ENCODE measurements at places on chromosomes 13 and 19. TPM values are rescaled to one million over a fixed set of nuclear protein-coding genes. Genes with fewer than 3 reads are reported as not detected.

The CRLF1 gene
- polyA plus RNA-seq = 14.8 TPM

The YJU2 gene
- 12.9 TPM for polyA plus RNA-seq

The PRTN3 gene
- polyA plus RNA-seq = 2.6 TPM

The CEACAM7 gene
- not detected for polyA plus RNA-seq

The CDC37 gene
- polyA plus RNA-seq = 133 TPM

The TNFSF9 gene
- 0.92 TPM for polyA plus RNA-seq

The TRPC4 gene
- polyA plus RNA-seq = 0.37 TPM

The C5AR1 gene
- 1.6 TPM for polyA plus RNA-seq

The FRY gene
- 53.1 TPM for polyA plus RNA-seq

The SMG9 gene
- polyA plus RNA-seq = 34.3 TPM

The CBY2 gene
- polyA plus RNA-seq = not detected

The RGS9BP gene
- polyA plus RNA-seq = 0.20 TPM

The C1QTNF9B gene
- polyA plus RNA-seq = 2.0 TPM

The SPPL2B gene
- polyA plus RNA-seq = 45.2 TPM

The PSG6 gene
- polyA plus RNA-seq = 0.16 TPM

The KCTD4 gene
- polyA plus RNA-seq = not detected

The SCEL gene
- polyA plus RNA-seq = not detected

The KASH5 gene
- not detected for polyA plus RNA-seq

The CYP2A6 gene
- 0.29 TPM for polyA plus RNA-seq
